NCI-H1048 (cell line): ENCODE measurements at places on chromosomes 7 and 10.

DNA sequence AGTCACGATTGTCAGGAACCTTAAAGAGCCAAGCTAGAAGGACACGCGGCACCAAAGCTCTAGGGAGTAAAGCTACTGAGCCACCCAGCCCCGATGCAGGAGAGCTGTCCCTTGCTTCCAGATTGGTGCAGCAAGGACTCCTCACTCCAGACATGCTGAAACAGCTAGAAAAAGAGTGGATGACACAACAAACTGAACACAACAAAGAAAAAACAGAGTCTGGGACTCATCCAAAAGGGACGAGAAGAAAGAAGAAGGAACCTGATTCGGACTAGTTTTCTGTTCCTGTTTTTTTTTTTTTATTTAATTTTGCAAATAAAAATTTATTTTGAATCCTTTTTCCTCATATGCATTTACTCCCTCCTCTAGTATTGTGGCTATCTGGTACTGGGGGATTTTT lies 11.4 kb upstream of the HKDC1 start:
- DNase-seq: no peak

DNA sequence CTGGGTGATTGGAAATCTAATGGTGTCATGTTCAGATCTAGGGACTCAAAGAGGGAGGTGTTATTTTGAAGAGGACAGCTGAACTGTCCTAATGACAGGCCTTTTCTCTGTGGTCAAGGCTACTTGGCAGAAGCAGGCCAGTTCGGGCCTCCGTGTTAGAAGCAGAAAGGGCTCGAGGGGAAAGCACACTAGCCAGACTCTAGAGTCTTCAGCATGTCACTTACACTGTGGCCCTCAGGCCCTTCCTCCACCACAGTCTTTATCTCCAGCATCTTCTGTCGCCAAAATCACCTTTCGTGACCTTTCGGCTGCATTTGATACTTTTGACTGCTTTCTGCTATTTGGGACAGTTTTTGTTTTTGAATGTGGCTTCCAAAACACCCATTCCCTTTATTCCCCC lies 123.3 kb downstream of the CNNM2 start:
- DNase-seq: no peak

- DNase-seq: no peak
These were observed 354.4 kb upstream of the BMPER start for GRCh38 chr7:33550979-33551378.

DNA sequence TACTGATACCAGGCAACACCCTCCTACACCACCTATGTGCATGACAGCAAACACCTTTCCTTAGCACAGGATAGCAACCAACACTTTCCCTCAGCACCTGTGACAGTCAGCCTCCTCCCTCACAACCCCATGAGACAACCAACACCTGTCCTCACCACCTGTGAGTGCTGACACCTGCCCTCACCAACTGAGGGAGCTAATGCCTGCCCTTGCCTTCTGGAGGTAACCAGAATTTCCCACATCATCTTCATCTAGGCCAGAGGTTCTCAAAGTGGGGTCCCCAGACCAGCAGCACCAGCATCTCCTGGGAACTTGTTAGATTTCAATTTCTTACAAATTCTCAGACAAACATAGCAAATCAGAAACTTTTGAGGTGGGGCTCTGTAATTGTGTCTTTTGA lies 112.5 kb downstream of the GRID1 start:
- no peak for DNase-seq

- no peak for DNase-seq
These were observed 15.4 kb downstream of the GSDME start for GRCh38 chr7:24741679-24742505.

GRCh38 chr10:32263300-32263699 lies 83.7 kb downstream of the EPC1 start:
- no peak for DNase-seq

DNA sequence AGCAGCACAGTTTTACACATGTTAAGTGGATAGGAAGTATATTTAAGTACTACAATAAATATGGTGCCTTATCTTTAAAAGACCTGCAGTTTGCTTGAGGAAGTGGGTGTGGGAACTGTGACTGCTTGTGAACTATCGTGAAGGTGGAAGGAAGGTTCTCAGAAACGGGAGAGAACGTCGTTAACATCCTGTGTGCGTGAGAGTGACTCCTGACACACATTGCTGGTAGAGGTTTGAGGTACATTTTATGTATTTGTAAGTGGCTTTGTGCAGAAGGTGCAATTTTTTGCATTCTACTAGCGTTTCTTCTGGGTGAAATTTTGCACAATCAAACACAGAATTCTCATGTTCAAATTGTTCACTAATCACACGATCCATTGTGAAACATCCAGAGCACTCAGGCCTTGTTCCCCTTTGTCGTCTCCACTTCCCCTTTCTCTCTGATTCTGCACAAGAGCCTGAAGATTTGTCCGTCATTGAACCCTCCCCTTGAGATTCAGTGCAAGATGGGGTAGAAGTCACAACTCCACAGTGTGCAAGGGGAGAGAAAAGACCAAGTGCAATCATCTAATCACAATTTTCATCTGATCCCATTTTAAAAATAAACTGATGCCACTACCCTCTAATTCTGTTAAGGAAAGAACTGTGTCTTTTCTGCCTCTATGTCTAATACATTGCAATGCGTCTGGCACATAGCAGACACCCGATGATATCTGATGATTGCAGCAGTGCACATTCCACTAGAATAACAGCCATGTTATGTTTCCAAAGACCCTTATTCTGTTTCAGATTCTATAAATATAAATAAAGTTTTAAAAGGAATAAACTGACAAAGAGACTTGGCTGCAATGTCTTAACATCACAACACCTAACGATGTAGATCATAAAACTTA lies 279.9 kb downstream of the NEBL start:
- no peak for DNase-seq

GRCh38 chr10:61765176-61766087 lies 102.7 kb downstream of the CABCOCO1 start:
- DNase-seq: no peak

DNA sequence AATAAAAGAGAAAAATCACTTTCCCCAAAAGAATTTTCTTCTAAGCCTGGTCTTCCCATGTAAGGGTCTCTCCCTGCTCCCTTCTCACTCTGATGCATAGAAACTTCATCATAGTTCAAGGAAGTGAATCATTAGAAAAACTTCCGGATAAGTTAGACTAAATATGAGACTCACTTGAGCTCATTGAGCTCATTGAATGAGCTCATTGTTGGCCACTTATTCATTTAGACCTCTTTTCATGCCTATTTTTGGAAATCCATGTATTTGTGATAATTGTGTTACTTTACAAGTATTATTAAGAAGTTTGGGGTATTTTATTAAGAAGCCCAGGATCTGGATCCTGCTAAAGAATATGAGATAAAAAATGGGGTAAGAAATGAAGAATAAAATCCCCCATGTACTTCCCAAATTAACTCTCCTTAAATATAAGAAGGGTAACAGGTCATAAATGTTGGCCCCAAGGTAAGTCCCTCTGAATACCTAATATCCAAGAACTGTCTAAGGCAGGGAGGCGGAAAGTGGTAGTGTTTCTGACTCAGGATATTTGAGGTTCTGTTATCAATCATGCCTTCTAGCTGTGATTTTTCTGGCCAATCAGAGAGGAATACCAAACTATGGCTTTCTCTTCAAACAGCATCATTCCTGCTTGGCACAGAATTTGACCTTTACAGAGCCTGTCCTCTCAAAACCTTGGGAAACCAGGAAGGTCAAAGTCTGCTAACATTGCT lies 236.5 kb upstream of the PTN start:
- DNase-seq: no peak

GRCh38 chr7:112362731-112363131 lies 87.5 kb upstream of the IFRD1 start:
- no peak for DNase-seq

GRCh38 chr7:106456329-106456728 lies 171.5 kb upstream of the NAMPT start:
- no peak for DNase-seq

DNA sequence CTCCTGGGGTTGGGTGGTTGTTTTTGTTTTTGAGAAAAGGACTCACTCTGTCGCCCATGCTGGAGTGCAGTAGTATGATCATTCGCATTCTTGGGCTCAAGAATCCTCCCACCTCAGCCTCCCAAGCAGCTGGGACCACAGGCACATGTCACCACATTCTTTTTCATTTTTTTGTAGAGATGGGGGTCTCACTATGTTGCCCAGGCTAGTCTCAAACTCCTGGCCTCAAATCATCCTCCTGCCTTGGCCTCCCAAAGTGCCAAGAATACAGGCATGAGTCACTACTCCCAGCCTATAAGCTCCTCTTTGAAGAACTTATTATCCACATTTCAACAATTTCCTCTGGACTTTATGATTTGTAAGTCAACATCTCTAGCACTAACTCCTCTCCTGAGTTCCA lies 102.7 kb downstream of the KMT2C start:
- DNase-seq: no peak

GRCh38 chr7:69439636-69440325 lies 158.5 kb upstream of the AUTS2 start:
- no peak for DNase-seq

GRCh38 chr7:92432299-92432946 lies 14.9 kb upstream of the GATAD1 start:
- no peak for DNase-seq

DNA sequence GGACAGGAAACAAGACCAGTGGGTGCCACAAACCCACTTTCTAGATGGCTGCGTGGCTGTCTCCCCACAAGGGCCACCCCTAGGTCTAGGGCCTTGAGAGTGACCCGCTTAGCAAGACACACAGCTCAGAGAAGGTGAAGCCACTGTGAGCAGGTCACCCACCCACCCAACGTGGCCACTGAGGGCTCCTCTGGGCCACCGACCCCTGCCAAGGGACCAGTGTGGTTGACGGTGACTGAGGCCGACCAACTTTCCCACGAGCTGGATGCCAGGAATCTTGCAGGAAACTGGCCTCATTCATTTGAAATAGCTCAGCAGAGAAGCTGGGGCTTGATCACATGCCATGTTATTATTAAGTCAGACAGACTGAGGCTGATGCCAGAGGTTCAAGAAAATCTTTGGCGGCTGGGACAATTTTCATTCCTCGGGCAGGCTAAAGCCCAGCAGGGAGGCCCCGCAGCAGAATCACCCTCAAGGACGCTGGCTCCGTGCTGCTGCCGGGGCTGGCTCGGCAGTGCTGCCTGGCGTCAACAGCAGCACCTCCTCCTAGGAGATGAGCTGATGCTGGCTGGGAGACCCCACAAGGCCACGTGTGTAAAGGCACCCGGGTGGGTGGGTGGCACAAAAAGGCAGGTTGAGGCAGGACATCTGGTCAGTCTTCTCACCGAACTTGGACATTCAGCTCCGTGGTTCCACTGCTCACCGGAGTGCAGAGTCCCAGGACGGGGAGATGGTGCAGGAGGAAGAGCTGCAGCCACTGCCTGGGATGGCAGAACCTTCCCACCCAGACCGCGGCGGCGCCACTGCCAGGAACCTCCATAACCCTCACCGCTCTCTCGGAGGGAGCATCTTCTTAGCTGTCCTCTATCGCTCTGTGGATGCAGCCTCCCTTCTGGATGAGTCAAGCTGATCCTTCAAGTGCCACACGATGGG lies 57.8 kb downstream of the ZRANB1 start:
- DNase-seq: no peak

- DNase-seq: no peak
These were observed 75.2 kb upstream of the INHBA start for GRCh38 chr7:41777894-41778596.

- DNase-seq: no peak
These were observed 148.9 kb downstream of the CELF2 start for GRCh38 chr10:11166550-11166949.

DNA sequence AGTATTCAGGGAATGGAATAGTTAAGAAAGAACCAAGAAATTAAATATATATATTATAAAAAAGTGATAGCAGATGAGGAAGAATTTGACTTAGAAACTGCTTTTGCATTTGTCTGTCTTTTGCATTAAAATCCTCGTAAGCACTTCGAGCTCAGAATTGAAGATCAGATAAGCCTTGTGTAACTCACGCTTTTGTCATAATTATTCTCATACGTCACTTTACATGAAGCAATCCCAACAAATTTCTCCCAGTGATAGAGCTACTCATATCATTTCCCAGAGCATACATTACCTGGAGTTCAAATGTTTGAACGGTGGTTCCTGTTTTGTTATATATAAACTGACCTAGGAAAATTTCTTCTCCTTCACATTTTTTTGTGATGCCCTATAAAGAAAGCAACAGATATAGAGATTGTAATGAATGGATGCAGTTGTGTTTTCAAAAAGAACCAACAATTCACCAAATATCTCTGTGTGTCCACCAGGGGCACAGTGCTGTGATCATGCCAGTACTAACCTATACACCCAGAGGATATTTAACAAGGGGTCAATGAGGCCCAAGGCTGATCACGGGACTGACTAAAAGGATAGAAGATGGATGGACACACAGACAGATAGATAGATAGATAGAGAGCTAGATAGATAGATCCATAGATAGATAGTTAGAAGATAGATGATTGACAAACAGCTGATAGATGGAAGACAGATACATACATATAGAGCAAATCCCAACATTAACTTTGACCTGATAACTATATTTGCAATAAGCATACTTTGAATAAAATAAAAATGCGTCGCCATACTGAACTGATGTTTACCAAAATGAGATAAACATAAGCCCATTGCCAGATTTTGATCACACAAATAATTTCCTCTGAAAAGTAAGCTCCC lies 9.3 kb upstream of the HUS1 start:
- no peak for DNase-seq
